ENCODE measurements at places on chromosomes 7 and 10.

DNA sequence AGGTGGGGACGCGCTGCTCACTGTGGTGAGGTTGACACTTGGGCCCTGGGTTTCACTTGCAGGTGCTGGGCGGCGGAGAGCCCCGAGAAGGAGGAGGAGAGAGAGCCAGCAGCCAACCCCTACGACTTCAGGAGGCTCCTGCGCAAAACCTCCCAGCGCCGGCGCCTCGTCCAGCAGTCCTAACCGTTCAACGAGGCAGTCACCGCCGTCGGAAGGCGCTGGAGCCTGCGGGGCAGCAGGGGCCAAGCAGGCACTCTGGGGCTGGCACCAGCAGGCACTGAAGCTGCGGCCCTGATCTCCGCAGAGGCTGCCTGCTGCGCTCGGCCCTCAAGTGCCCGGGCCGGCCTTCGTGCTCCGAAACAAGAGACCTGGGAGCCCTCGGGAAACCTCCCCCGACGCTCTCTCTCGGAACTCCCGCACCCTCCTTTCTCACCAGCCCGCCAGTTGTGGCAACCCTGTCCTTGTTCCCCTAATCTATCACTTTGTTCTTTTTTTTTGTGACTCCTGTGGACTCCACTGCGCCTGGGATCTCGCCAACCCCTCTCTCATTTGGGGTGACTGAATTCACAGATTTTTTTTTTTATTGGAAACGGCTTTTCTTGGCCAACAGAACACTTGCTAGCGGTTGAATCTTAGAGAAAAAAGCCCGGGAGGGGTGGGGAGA lies 4.7 kb upstream of the GAD2 start:
- H3K4me1 ChIP-seq, result peaks cover 6% of the 10 kb centered on the region
- no peak overlapping the region for H3K4me3 ChIP-seq
- H3K27ac ChIP-seq, result no peak overlapping the region

- H3K27ac ChIP-seq, result no peak overlapping the region
- H3K36me3 ChIP-seq, result peaks cover 3% of the 10 kb centered on the region
- no peak for DNase-seq
- H3K4me1 ChIP-seq, result no peaks in the 10 kb centered on the region
These were observed 112.1 kb upstream of the ITGB1 start for GRCh38 chr10:33070101-33070500.

- no peak overlapping the region for H3K27ac ChIP-seq
- no peaks in the 10 kb centered on the region for H3K36me3 ChIP-seq
- no peak overlapping the region for H3K4me3 ChIP-seq
These were observed 125.2 kb upstream of the NANOS1 start for GRCh38 chr10:118904286-118904685.

DNA sequence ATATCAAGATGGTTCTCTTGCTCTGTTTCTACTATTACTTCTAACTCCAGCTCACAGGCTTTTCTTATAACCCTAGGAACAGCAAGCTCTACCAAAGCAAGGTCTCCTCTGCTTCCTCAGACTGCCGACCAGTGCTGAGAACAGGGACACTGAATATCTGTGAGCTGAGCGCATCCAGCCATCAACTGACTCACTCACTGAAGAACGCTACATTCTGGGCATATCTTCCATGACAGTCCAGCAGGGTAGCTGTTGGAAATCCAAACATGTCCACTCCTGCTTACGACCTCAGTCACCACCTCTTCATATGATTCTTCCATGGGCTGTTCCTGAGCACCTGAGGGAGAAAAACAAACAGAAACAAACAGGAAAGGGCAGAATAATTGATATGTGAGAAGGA lies 2.8 kb downstream of the ZNF32 start:
- peaks cover 6% of the 10 kb centered on the region for H3K27me3 ChIP-seq
- peaks cover 44% of the 10 kb centered on the region for H3K36me3 ChIP-seq

All from activated T-helper 1 cell treated with anti-CD3 and anti-CD28 coated beads, Interleukin-12 subunit alpha, Interleukin-12 subunit beta, Interleukin-2, Interleukin-4 antibody, amounts not matched to agents 30 ng/mL and 10 ng/mL and 1 ng/mL, durations not matched to agents 14 hours and 24 hours and 36 hours (primary cell).